ENCODE measurements at places on chromosomes 7 and 10.

DNA sequence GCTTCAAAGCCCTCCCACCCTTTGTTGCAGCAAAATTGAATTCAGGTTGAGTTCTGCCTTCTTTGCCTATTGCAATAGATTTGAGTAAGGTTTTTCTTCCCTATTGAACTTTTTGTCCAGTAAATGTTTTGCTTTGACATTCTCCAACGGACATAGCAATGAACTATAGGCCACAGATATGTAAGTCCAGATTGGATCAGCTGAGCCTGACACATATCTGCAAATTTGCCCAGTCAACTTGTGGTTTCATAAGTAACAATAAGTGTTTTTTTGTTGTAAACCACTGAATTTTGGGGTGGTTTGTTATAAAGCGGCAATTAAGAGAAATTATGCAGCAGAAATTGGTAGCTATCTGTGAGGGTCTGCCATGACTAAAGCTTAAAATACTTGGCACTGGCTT lies 332.1 kb upstream of the SORCS1 start:
- DNase-seq: no peak

GRCh38 chr10:37733822-37734221 lies 123.6 kb downstream of the ZNF248 start:
- no peak for DNase-seq

GRCh38 chr7:115533785-115534184 lies 496.8 kb downstream of the TFEC start:
- no peak for DNase-seq

GRCh38 chr7:34823650-34824258 lies 165.7 kb downstream of the NPSR1 start:
- DNase-seq: peak; percentile 78

GRCh38 chr7:102101926-102102325 lies 184.7 kb upstream of the SH2B2 start:
- DNase-seq: no peak

- no peak for DNase-seq
Observed at GRCh38 chr7:157767506-157768197, 430.8 kb downstream of the DNAJB6 start.

DNA sequence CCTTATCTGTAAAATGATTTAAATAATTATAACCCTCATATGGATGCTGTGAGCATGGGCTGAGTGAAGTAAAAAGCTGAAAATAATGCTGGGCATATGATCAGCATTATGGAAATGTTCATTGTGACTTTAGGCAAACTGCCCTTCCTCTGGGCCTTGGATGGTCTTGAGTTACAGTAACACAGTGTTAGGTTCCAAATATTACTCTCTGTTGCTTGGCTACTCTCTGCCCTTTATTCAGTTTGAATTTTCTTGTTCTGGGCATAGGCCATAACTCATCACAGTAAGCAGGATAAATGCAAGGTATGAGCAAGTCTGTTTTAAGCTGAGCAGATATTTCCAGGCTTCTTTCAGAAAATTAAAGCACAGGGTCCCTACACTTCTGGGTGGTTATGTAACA lies 868.0 kb downstream of the KCNMA1 start:
- no peak for DNase-seq

DNA sequence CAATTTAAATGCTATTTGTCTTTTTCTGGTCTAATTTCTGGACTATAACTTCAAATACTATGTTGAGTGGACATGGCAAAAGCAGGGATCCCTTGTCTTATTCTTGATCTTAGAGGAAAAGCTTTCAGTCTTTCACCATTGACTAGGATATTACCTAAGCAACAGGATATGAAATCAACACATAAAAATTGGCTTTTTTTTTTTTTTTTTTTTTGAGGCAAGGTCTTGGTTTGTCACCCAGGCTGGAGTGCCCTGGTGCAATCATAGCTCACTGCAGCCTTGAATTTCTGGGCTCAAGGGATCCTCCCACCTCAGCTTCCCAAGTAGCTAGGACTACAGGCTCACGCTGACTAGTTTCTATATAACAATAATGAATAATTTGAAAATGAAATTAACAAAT lies 90.8 kb downstream of the JMJD1C start:
- no peak for DNase-seq

DNA sequence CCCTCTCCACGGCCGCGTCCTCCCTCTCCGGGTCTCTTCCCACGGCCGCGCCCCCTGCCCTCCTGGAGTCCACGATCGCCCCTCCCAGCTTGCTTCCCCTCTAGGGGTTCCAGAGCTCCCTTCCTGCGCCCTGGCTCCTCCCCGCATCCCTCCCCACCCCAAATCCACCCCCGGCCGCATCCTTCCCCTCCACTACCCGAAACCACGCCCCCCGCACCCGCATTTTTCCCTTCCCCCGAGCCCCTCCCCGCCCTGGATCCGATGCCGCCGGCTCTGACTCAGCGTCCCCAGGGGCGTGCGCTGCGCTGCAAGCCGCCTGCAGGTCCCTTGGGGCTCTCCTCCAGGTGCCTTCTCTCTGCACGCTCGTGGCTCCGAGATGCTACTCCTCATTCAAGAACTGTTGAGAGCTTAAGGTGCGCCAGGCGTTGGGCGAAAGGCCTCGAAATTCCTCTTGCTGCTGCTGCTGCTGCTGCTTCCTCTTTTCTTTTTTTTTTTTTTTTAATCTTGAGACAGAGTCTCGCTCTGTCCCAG lies 372 bp upstream of the TMEM130 start:
- peak; percentile 69 for DNase-seq

- DNase-seq: no peak
Observed at GRCh38 chr10:126508535-126509040, 120.3 kb upstream of the ADAM12 start.

DNA sequence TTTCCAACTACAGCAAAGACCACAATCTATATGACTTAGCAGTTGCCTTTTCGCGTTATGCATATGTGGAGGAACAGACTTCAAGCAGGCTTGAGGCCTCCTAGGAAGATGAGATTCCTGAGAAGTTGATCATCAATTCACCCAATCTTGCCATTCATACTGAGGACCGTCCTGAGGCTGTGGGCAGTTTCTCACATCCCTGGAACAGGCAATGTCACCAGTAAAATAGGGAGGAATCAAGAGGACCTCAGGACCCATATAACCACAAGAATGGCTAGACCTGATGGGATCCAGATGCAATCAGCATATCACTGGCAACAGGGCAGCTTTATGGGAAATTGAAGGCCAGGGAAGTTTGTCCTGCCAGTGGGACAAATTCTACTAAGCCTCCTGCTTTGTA lies 17.3 kb downstream of the KDM7A start:
- no peak for DNase-seq

- no peak for DNase-seq
Observed at GRCh38 chr7:157715938-157716280, 379.1 kb downstream of the DNAJB6 start.

GRCh38 chr7:155860840-155861479 lies 48.7 kb upstream of the SHH start:
- DNase-seq: no peak

GRCh38 chr7:19557726-19558465 lies 150.9 kb downstream of the POLR1F start:
- DNase-seq: no peak

DNA sequence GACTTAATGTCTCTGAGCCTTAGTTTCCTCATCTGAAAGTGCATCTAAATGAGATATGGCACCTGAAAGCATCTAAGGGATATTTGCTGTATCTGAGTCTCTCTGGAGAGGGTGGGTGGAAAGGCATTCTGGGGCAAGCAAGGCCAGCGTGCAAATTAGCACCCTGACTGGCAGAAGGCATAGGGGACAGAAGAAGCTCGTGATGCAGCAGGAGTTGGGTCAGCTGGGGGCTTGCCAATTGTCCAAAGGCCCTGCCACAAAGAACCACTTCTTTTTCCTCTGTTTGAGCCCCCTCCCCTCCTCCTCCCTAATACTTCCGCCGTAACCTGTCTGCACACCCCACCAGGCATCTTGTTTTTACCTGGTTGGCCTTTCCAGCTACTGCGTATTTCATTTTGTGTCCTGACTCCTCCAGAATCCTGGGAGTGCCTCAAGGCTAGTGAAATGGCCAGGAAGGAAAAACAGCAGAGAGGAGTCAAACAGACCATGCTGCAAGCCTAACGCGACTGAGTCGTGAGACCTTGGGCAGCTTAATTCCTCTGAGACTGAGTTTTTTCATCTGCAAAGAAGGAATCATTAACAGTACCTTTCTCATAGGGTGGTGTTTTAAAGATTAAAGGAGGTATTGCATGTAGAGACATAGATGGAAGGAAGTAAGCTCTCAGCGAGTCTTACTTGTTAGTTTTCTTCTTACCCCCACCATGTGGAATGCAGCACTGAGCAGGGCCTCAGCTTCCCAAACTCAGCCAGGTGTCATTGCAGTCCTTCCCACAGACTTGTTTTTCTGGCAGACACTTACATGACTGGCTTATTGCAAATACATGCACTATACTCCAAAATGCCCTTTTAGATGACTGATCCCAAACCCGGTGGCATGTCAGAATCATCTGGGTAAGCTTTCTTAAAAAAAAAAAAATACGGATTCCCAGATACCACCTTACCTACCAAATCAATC lies 49.1 kb upstream of the MXI1 start:
- DNase-seq: no peak

DNA sequence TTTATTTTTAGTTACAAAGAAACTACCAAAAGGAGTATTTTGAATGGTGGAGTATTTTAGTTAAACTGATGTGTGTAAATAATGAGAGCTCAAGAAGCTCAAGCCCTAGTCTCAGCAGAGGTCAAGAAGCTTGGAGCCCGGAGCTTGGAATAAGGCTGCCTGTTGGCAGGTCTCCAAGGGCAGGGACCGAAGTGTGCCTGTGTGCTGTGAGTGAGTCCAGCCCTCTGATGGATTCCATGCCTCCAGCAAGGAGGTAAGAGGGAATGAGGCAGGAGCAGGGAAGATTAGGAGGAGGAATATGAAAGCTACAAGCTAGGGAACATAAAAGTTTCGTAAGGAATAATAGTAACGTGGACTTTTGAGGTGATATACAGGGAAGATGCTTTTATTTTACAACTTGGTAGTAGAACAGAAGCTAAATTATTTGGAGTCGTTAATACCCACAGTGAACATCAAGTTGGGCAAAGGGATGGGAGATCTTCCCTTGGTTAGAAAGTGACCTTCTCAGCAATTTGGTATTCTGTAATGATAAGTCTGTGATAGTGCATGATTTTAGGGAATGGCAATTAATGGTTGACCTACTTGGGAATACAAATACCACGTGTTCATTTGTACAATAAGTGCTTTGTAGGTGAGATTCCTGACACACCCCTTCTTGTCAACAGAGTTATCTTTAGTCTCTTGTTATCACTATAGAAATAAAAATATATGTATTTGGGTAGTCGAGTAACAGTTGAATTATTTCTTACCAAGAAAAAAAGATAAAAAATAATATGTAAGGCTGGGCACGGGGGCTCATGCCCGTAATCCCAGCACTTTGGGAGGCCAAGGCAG lies 4.6 kb downstream of the SEC23IP start:
- no peak for DNase-seq

DNA sequence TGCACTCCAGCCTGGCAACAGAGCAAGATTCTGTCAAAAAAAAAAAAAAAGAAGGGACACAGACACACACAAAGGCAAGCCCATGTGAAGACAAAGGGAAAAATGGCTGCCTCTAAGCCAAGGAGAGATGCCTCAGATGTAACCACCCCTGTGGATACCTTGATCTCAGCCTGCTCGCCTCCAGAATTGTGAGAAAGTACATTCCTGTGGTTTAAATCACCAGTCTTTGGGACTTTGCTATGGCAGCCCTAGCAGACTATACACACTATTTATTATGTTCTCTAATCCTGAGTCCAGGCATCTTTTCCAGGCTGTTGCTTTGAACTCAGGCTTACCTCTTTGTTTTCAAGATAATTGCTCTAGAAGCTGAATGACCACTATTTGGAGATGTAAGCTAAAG lies 494.3 kb downstream of the GALNT17 start:
- no peak for DNase-seq

- DNase-seq: no peak
Observed at GRCh38 chr10:76248649-76249200, 817.3 kb downstream of the LRMDA start.

DNA sequence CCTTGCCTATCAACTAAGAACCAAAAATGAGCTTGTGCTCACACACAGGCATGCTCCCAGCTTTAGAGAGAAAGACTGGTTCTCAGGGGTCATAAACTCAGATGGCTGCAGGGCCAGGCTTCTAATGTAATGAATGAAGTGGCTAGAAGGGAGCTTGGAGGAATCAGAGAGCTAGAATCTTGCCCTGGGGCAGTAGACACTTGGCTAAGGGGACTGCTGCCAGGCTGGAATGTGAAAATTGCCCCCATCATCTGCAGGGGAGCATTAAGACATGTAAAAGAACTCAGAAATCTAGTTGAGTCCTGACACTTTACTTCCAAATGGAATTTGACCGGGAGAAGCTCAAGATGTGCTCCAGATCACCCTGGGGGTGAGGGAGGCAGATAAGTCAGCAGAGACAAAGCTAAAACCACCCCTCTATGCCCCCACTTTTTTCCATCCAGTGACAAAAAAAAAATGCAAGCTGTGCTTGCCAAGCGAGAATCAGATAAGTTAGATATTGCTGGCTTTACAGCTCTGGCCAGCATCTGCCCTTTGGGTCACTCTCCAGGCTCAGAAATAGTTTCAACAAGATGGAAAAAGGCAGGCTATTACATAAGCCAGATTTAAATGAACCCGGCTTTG lies 2.3 kb upstream of the SLC16A9 start:
- DNase-seq: no peak

DNA sequence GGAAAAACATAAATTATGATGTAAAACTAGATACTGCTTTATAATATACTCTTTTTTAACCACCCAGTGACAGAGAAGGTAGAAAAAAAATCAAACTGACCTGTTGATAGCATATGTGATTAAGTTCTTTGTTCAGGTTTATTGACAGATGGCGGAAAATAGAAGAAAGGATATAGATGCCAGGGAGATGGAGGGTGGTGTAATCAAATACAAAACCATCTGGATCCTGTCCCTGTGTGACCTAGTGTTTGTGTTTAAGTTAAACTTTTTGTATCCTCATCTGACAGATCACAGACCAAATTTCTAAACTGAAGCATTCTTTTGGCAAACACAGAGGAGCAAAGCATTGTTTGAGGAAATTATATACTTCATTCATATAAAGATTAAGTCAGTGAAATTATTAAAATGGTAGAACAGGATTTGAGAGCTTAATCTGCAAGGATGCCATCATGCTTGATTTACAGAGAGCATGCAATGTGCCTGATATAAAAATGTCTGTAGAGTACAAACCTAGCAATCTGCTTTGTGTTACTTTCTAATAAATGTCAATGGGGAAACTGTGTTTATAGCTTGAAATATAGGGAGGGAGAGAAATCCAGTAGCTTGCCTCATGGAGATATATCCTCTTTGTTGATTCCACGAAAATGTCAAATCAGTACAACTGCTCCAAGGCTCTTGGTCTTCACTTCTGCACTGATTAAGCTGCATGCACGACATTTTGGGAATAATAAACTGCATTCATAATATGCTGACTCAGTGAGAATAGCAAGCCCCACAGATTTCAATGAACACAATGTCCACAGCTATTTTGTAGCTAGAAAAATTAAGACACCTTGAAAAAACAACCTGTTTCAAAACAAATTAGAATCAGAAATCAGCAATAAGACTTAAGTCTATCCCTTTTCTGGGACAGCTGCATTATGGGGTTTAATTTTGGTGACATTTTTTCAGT lies 39.0 kb downstream of the SEM1 start:
- no peak for DNase-seq

All from glutamatergic neuron (in vitro differentiated cells).